ENCODE measurements at places on chromosomes 6 and 20.

- DNase-seq, result no peak
Observed at GRCh38 chr6:5855787-5856470, 150.8 kb downstream of the NRN1 start.

DNA sequence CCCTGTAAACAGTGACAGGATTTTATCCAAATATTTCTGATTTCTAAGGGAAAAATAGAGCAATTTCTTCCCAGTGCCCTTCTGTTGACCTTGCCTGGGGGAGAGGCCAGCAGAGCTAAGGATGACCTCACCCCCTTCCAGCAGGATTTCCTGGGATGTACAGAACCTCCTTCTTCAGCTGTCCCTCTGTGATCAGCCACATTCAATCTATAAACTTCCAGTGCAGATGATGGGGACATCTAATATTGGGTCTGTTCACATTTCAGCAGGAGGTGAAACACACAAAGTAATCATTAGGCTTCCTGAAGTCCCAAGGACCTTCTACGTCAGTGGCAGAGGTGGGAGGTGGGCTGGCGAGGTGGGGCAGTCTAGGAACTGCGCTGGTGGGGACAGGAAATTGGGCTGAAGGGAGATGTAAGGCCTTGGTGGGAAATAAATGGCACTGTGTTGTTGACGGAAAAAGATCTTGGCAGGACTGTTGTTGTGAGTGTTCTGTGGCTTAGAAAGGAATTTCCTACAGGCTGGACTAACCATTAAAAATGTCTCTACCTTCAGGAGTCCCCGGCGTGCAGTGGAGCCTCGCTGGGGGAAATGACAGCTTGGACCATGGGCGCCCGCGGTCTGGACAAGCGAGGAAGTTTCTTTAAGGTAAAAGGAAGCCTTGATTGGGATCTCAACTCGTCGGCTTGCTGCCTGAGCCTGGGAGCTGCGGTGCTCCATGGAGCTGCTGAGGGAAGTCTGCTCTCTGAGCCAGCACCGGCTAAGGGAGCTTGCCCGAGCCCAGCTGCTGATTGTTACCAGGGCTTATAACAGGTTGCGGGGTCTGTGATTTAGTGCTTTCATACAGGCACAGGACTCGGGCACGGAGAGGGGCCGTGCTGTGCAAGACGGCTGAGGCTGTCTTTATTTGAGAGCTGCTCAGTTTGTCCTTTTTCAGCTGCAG, 127.9 kb upstream of the NAA20 start:
- no peak for DNase-seq

DNA sequence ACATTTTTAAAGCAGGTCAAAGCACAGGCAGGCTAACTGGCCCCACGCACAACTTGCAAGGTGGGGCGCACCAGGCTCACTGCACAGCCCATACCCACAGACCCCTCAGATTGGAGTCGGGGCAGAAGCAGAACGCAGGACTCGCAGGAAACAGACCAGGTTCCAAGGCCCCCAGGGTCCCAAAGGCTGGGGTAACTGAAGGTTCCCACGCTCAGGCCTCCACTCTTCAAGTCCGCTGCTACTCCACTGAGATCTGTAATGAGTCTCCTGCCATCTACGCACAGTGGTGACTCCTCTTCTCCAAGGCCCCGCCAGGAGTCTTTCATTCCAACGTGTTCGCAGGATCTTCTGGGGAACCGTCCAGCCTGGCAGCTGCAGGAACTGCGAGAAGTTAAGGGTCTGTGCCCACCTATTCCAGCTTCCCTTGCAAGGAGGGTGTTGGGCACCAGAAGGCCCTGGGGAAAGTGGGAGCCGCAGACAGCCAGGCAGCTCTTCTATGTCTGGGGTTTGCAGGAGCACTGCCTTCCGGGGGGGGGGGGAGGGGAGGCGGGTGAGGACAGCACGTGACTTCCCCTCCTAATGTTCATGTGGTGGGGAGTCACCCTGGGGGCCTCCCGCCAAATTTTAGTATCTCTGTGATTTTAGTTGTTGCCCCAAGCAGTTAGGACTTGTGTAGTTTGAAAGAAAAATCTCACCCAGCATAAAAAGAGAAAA, 2.0 kb upstream of the TAF4 start:
- no peak for DNase-seq

GRCh38 chr6:33633084-33633461, 12.0 kb downstream of the ITPR3 start:
- DNase-seq, result no peak

GRCh38 chr6:2857580-2858337, 16.1 kb upstream of the SERPINB1 start:
- DNase-seq, result no peak

DNA sequence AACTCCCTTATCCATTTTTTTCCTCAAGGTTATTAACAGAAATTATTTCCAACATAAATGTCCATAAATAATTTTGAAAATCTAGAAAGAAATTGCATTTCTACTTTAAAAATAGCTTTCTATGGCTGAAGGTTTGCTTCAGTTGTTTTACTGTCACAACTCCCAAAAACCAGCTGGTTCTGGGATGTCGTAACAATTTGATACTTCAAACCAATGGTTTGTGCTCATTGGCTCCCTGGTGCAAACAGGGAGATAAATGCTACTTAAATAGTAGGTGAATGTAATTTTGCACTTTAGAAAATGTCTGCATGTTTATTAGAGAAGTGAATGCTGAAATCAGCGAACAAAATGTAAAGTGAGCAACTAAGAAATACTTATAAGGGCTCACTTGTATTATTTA, 31.1 kb downstream of the LAMA2 start:
- DNase-seq, result no peak

GRCh38 chr6:105835373-105835772, 250.8 kb upstream of the PRDM1 start:
- DNase-seq, result no peak

- no peak for DNase-seq
Observed at GRCh38 chr20:62240020-62240685, 1.8 kb downstream of the OSBPL2 start.

DNA sequence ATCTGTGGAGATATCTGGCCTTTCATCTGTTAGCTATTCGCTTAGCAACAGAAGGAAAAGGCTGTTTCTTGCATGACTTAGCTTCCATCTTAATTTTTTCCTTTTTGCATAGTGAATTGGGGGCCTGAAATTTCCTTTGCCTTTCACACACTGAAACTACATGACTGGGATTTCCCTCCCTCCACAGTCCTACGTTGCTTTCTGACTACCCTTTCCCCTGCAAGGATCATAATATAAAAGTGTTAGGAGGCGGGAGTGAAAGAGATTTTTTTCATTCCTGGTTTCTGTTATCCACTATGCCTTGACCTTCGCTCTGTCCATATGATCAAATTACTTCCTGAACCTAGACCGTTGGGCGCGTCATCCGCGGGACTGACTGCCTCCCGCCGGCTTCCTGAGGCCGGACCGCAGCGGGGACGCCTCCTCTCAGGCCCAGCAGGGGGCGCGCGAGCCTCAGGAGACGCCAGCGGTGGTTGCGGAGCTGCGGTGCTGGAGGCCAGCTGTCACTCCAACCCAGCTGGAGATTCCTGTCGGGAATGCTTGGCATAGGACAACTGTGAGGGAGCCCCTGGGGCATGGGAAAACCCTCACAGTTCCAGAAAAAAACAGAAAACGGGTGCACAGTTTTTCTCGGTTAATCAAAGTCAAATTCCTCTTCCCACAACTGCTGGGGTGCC, 55.6 kb downstream of the MEP1A start:
- DNase-seq, result no peak

GRCh38 chr20:24493181-24493580, 23.8 kb downstream of the SYNDIG1 start:
- no peak for DNase-seq

DNA sequence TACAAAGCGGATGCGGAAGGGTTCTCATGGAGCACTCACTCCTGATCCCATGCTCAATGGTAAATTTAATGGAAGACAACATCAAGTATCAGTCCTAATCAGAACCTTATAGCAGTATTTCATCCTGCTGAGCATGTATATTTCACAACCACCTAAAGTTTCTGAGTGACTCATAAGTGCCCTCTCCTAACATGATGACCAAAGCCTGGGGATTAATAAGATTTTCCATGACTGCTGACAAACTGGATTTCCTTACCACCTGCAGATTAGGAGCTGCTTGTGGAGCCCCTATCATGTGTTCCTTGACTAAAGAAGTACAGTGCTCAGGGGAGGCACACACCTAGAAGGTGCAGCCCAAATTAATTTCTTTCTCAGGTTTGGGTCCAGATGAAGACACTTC, 112.8 kb downstream of the INSM1 start:
- no peak for DNase-seq

GRCh38 chr6:41492261-41492891, 53.8 kb upstream of the FOXP4 start:
- no peak for DNase-seq
